A549 treated with Mapracorat at 1 μM for 4 hours (cell line): ENCODE measurements at places on chromosomes 1 and 21. TPM values are rescaled to one million over a fixed set of nuclear protein-coding genes. Genes with fewer than 3 reads are reported as not detected.

Gene GCSAML
- total RNA-seq: not detected in 5 replicates

Gene C1orf74
- 1.4 to 1.8 TPM (median 1.4 TPM) in 5 replicates for total RNA-seq

Gene NBPF20
- 2.7 to 4.2 TPM (median 3.3 TPM) in 5 replicates for total RNA-seq

Gene GUCA2A
- not detected in 5 replicates for total RNA-seq

Gene NCF2
- 1.1 to 2.3 TPM (median 1.9 TPM) in 5 replicates for total RNA-seq

Gene GNAT2
- 0.13 to 0.17 TPM (median 0.17 TPM) in 3 of 5 replicates, not detected in the others for total RNA-seq

Gene EPHA8
- total RNA-seq: 0.02 to 0.08 TPM (median 0.02 TPM) in 3 of 5 replicates, not detected in the others

Gene APCS
- not detected in 5 replicates for total RNA-seq

Gene CD2
- not detected in 5 replicates for total RNA-seq

Gene SPATA1
- total RNA-seq: 1.0 to 1.9 TPM (median 1.1 TPM) in 3 of 5 replicates, not detected in the others

Gene GSTM5
- not detected in 5 replicates for total RNA-seq

Gene CHIA
- not detected in 5 replicates for total RNA-seq

Gene PAX7
- 0.57 to 1.1 TPM (median 0.74 TPM) in 5 replicates for total RNA-seq

Gene E2F2
- 2.2 to 3.2 TPM (median 2.7 TPM) in 5 replicates for total RNA-seq

Gene LEPR
- 1.8 to 3.0 TPM (median 2.4 TPM) in 5 replicates for total RNA-seq

Gene ACTN2
- total RNA-seq: 0.14 TPM in 1 of 5 replicates, not detected in the others

Gene C1orf115
- total RNA-seq: 4.7 to 6.8 TPM (median 5.9 TPM) in 5 replicates

Gene SCAMP3
- 105 to 138 TPM (median 121 TPM) in 5 replicates for total RNA-seq

Gene C1orf185
- not detected in 5 replicates for total RNA-seq

Gene GOLPH3L
- 12.7 to 16.7 TPM (median 15.3 TPM) in 5 replicates for total RNA-seq

Gene ELAPOR1
- total RNA-seq: 0.34 to 0.63 TPM (median 0.55 TPM) in 5 replicates

Gene CACHD1
- 1.3 to 1.7 TPM (median 1.4 TPM) in 5 replicates for total RNA-seq

Gene TTC39A
- 1.5 to 2.7 TPM (median 2.2 TPM) in 5 replicates for total RNA-seq

Gene KCNE2
- not detected in 5 replicates for total RNA-seq

Gene FNBP1L
- 17.4 to 25.9 TPM (median 25.1 TPM) in 5 replicates for total RNA-seq

Gene CAPN2
- total RNA-seq: 397 to 437 TPM (median 416 TPM) in 5 replicates

Gene CCDC185
- 0.06 TPM in 1 of 5 replicates, not detected in the others for total RNA-seq

Gene RHOU
- total RNA-seq: 7.3 to 10.1 TPM (median 9.5 TPM) in 5 replicates

Gene CD5L
- total RNA-seq: not detected in 5 replicates

Gene DIRAS3
- 0.92 to 1.5 TPM (median 1.3 TPM) in 5 replicates for total RNA-seq

Gene CLEC20A
- total RNA-seq: not detected in 5 replicates

Gene TEX38
- not detected in 5 replicates for total RNA-seq

Gene REN
- total RNA-seq: not detected in 5 replicates
